Stimulated activated CD4-positive, alpha-beta T cell treated with anti-CD3 and anti-CD28 coated beads, Interleukin-2, amount 100 ng/mL, for 4 hours (primary cell): ENCODE measurements at places on chromosomes 16 and 17.

GRCh38 chr17:13931800-13932460 is 137.4 kb upstream of the COX10 start:
- DNase-seq, result no peak

- DNase-seq, result no peak
Measured at GRCh38 chr17:81304196-81305015, 9.3 kb upstream of the SLC38A10 start.

DNA sequence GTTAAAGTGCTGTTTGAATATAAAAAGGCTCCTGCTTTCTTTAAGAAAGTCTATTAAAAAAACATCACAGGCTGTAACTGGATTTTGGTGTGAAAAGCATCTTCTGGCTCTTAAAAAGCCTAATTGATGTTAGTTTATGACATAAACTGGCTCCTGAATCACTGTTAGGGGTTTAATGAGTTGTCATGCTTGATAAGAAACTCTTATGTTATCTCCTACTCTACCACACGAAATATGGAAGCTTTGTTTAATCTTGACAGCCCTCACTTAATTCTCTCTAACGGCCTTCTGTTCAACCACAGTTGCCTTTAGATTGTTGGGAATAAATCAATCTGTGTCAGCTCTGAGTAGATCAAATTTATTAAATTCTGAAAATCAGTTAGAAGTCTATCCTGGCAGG is 51.5 kb downstream of the CPPED1 start:
- DNase-seq, result no peak

- no peak for DNase-seq
Measured at GRCh38 chr16:67177743-67178699, 5.7 kb downstream of the MATCAP1 start.

DNA sequence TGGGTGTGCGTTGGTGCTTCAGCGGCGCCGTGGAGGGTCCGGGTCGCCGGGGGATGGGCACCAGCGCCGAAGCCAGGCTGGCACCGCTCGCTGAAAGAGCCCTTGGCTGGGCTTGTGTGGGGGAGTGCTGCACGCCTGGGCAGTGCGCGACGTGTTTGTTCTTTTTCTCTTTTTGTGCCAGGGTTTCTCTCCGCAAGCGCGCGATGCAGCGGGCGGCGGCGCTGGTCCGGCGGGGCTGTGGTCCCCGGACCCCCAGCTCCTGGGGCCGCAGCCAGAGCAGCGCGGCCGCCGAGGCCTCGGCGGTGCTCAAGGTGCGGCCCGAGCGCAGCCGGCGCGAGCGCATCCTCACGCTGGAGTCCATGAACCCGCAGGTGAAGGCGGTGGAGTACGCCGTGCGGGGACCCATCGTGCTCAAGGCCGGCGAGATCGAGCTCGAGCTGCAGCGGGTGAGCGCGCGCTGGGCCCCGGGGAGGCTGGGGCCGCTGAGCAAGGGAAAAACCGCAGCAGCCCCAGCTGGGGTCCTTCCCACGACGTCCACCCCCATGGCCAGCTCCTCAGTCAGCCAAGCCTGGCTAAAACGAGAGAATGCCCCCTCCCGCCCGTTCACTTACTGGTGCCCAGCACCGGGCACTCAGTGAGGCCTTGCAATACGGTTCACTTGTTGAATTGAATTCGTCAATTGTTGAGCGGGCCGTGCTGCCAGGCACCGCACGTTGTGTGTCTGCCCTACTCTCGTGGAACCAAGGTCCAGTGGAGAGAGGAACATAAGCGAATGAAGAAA is 541 bp downstream of the GPT2 start:
- DNase-seq, result no peak

DNA sequence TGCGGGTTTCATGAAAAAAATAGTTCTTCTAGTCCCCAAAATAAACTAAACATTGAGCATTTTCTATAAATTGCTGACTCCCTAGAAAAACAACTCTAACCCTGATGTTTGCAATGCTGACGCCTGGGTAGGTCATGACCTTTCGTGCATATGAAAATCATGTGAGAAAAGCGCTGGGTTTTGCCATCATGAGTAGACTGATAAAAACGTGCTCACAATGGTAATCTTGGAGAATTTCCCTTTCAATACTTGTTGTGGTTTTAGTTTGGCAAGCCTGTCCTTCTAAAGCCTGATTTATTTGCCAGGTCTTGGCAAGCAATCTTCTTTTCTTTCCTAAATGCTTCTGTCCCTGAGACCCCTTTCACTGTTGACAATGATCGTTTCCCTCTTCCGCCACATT is 4.0 kb upstream of the CLEC10A start:
- DNase-seq, result no peak

- no peak for DNase-seq
Measured at GRCh38 chr17:81902023-81902652, at the start of gene NPB. NPB (plus strand) TSS chr17:81902238; CDS start chr17:81902278, 40 bp downstream.

GRCh38 chr16:48479955-48480354 is 94.7 kb upstream of the SIAH1 start:
- no peak for DNase-seq

GRCh38 chr16:81641395-81642106 is 137.5 kb upstream of the PLCG2 start:
- DNase-seq, result no peak

DNA sequence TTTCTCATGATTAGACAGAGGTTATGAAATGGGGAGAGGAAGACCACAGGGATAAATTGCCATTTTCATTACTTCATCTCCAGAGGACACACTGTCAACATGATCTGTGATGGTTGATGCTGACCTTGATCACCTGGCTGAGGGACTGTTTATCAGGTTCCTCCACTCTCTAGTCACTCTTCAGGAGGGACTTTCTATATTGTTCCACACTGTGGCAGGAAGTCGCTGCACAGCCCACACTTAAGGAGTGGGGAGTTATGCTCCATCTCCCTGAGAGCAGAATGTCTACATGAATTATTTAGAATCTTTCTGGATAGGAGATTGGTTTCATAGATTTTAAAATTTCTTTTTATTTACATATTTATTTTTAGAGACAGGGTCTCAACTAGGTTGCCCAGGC is 46.7 kb downstream of the CYB5B start:
- DNase-seq, result no peak

GRCh38 chr16:15701367-15701766 is 51.3 kb downstream of the NDE1 start:
- no peak for DNase-seq
